ENCODE measurements at places on chromosomes 3 and 15. TPM values are rescaled to one million over a fixed set of nuclear protein-coding genes. Genes with fewer than 3 reads are reported as not detected.

- DNase-seq: no peak
These were observed 309.6 kb downstream of the UACA start for GRCh38 chr15:70453766-70454165.

DNA sequence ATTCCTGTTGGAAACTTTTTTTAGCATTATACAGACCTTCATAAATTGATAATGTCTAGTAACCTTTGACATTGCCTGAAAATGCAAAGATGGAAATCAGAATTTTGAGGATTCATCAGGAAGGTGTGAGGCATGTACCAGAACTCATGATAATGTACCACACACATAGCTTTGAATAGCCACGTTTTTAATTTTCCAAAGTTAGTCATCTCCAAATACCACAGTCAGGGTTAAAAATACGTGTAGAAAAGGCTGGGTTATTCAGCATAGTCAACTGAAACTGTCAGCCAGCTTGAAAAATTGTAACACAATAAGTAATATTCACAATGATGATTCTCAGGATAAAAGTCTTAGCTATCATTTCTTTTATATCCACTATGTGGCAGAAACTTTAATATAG lies 102.0 kb upstream of the THRB start:
- DNase-seq: no peak

GRCh38 chr15:69074843-69075224 lies 60.3 kb downstream of the NOX5 start:
- no peak for DNase-seq

DNA sequence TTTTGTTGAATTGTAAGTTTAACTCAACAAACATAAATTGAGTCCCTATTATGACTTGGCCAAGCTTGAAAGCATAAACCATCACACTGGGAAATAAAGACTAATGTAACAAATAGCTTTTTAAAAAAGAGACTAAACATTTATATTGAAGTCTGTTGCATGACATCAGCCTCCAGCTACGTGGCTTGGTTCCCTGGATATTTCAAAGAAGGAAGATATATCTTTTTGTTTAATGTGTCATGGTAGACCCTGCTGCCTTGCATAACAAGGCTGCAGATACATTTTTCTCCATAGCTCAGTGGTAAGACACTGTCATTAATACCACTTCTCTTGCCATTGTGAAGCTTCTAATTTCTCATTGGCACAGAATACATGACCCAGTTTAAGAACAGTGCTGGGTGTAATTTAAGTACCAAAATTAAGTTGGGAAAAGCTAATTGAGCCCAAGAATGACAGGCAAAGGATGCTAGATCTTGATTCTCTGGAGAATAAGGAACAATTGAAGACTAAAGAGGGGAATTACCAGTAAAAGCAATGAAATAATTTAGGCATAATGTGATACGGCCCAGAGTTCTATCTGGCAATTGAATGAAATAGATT lies 14.0 kb downstream of the RCN2 start:
- no peak for DNase-seq

DNA sequence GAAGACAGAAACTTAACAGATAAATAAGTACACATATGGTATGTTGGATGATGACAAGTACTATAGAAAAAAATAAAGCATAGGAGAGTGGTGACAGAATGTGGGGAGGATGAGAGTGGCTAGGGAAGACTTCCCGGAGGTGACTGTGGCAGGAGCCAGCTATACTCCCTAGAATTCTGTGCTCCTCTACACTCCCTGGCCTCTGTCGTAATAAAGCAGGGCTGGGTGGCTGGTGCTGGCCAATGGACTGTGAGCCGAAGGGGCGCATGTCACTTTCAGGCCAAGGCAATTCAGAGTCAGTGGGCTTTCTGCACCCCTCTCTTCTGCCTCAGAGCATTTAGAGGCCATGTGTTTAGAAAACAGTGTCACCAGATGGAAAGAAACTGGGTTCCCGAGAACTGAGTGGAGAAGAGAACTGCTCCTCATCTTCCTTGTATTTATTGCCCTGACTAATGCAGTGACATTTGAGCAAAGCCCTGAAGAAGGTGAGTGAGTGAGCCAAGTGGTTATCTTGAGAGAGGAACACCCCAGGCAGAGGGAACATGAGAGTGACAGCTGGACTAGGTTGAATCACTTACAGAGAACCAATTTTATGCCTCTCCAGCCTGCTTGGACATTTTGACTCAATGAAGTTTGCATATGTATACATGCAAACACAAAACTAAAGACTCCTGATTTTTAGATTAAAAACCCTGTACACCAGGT lies 5.2 kb upstream of the VPS8 start:
- DNase-seq: no peak

DNA sequence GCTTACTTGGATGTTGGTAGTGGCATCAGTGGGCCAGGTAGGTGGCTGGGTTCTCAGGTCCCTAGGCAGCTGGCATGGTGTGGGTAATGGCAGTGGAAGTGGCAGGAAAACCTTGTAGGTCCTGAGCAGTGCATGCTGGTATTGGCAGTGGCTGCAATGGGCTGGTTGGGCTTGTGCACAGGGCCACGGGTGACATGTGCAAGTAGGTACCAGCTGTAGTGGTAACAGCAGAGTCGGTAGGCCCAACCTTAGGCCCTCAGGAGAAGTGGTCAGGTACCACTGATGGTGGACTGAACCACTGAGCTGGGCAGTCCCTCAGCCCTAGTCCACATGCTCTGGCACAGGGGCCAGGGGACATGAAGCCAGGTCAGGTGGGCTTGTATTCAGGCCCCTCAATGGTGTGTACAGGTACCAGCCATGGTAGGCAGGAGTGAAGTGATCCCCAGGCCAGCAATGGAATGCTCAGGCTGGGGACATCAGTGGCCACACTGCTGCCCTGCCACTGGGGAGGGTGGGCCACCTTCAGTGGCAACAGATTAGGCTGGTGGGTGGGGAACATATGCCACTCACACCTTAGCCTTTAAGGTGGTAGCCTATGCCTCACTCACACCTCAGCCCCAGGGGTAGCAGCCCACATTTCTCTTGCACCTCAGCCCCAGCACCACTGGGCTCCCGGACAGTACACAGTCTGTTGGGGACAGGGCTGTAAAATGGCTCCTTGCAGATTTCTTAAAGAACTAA lies 118.1 kb downstream of the LRRK1 start:
- DNase-seq: no peak

DNA sequence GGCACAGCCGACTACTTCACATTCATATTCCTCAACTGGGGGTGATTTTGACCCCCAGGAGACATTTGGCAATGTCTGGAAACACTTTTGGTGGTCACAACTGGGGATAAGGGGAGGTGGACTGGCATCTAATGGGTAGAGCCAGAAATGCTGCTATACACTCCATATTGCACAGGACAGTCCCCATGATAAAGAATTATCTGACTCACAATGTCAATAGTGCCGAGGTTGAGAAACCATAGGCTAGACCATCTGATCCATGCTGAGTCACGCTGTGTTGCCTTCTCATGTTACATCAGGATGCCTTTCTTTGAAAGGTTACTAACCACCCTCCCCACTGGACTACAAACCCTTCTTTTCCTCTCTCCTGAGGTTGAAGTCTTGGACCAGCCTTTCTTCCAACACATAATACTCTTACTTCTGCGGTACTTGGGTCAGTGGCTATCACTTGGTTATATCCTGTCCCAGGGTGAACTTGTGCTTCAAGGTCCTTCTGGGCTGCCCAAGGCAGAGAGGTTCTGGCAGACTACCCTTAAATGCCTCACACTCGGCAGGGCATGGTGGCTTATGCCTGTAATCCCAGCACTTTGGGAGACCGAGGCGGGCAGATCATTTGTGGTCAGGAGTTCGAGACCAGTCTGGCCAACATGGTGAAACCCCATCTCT lies 68.8 kb downstream of the CTNNB1 start:
- no peak for DNase-seq

- DNase-seq: no peak
These were observed 39.9 kb upstream of the IGF2BP2 start for GRCh38 chr3:185864767-185865166.

DNA sequence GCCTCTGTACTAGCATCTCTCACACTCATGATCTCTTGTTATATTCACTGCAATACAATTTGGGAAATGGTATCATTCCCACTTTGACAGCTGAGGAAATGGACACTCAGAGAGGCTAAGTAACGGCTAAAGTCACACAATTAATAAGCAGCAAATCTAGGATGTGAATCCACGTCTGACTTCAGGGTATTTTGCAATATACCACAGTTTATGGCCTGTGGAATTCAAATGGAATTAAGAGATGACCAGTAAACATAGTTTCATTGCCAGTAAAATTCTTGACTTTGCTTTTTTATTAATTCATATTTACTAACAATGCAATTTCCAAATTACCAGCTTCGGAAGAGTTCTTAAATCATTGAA lies 61.1 kb downstream of the CCNL1 start:
- DNase-seq: no peak

- DNase-seq: no peak
These were observed 64.3 kb downstream of the RYK start for GRCh38 chr3:134186391-134186790.

DNA sequence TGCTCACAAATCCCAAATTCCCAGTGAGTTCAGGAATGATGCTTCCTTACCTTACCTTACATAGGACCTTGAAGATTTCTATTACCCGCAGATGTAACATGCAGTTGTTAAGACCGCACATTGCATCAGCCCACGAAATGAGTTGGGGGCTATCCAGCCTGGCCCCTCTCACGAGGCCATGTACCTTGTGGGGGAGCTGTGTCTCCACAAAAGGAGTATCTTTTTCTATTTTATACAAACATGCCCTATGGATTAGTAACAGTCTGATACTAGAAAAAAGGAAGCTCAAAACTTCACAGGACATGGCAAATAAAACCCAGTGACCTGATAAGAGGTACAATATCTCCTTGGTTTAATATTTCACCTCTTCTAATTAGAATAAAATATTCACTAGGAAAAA lies 1086.8 kb upstream of the CFAP20DC start:
- no peak for DNase-seq

- no peak for DNase-seq
These were observed 50.4 kb downstream of the FOXB1 start for GRCh38 chr15:60054472-60054871.

DNA sequence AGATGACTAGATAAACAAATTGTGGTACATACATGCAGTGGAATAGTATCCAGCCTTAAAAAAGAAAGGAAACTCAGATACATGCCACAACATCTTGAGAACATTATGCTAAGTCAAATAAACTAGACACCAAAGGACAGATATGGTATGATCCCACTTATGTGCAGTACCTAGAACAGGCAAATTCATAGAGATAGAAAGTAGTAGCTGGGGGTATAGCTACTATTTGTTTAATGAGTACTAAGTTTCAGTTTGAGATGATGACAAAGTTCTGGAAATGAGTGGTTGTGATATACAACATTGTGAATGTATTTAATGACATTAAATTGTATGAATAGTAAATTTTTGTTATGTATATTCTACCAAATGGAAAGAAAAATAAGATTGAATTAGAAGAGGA lies 477.2 kb upstream of the CFAP20DC start:
- DNase-seq: no peak

DNA sequence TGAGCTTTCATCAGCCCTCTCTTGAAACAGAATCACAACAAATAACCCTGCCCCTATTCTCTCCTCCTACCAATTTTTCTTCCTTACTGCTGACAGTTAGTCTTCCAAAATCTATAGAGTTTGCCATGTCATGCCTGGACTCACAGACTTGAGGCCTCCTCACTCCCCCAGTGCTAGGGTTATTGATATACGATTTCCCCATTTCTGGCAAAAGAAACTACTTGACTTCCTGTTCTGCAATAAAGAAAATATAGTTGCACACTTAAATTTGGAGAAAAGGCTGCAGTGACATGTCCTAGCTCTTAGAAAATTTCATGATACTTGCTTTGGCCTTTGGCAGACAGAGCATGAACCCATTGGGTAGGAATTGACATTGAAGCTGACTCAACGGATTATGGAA lies 75.9 kb downstream of the CYP19A1 start:
- no peak for DNase-seq

DNA sequence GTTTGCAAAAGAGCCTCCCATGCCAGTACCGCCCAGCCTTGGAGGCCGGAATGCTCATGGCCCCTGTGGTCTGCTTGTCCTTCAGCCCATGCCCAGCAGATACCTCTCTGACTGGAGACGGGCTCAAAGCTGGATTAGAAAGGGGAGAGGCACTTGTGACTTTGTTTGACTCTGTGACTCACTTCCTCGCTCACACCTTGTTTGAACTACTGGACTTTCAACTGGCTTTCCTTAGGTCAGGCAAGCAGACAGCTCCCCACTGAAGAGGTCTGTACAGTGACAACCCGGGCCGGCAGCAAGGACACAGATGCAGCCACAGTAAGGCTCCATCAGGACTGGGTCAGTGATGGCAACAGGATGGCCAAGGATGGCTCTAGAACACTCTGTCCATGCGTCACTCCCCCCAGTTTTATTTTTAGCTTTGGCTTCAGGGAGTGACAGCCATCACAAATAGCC lies 98.6 kb upstream of the ABHD17C start:
- DNase-seq: no peak

DNA sequence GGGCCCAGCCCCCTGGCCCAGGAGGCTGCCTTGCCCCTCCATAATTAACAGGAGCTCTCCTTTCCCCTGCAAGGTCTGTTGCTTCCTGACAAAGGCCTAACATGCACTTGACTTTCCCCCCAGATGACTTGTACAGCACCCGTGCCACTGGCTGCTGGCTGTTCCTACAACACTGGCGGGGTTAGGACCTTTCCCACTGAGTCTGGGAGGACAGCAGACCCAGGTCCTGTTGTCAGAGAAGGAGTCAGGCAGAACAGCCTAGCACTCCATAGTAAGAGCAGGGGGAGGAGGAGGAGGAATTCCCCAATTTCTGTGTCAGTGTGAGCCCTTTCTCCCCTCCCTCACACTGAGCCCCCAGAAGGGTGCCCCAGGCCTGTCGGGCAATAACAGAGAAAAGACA lies 99.2 kb downstream of the CORO2B start:
- DNase-seq: no peak

- DNase-seq: no peak
These were observed 29.3 kb upstream of the POLR2M start for GRCh38 chr15:57677204-57677603.

DNA sequence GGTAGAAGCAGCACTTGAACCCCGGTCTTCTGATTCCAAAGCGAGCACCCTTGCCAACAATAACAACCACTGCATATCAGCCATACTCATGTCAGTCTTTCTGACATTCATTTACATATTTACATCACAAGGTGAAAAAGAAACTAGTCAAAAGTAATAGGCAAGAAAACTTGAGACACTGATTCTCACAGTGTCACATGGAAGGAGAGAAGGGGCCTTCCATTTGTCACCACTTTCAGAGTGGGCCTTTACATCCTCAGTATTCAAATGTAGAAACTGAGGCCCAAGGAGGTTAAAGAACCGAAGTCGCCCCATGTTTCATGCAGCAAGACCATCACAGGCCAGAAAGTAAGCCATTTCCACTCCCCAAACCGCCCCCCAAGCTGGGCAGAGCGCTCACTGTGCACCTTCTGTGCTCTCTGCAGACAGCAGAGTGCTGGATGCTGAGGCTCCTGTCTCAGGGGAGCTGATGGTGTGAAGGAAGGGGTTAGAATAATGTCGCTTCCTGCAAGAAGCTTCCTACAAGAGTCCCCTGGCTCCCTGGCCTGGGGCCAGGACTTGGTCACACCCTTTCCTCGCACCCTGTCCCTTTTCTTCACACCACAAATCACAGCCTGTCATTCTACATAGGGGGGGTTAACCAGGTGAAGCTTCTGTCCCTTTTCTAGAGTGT lies 260.1 kb downstream of the UACA start:
- DNase-seq: no peak

ALDH1L1 gene
- total RNA-seq: not detected

ZCWPW2 gene
- 1.0 TPM for total RNA-seq

UNC13C gene
- total RNA-seq: not detected

MYD88 gene
- total RNA-seq: 108 TPM

TRIM42 gene
- total RNA-seq: not detected

ACKR4 gene
- 0.19 TPM for total RNA-seq

XCR1 gene
- total RNA-seq: 0.05 TPM

ALS2CL gene
- total RNA-seq: 33.1 TPM

GOLGA6A gene
- total RNA-seq: not detected

Measured in naive thymus-derived CD4-positive, alpha-beta T cell (primary cell).